Gastroesophageal sphincter (tissue), 4 donors: ENCODE measurements at places on chromosomes 13 and 19. TPM values are rescaled to one million over a fixed set of nuclear protein-coding genes. Genes with fewer than 3 reads are reported as not detected.

GRCh38 chr13:34672631-34673030, 269.4 kb upstream of the NBEA start:
- no peak for ATAC-seq

Gene ZNF225
- total RNA-seq, result 4.4 TPM

DNA sequence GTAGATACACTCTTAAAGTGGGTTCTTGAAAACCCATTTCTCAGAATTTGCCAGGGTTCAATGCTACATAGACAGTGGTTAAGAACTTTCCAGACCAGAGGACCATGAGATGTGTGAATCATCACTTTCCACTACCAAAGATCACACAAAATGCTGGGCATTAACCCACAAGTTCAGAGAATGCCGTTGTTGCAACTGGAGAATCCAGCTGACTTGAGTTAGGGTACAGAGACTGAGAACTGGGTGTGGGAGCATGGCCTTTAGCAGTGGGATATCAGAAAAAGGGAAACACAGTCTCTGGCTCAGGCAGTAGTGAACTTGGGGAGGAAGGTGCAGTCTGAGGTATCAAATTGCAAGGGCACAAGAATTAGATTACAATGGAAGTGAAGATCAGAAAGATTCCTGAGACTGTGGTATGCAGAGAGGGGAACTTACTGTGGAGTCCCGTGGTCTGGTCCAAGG, 51.5 kb upstream of the WDFY2 start:
- no peak for ATAC-seq

GRCh38 chr13:102862624-102863210, 16.9 kb downstream of the ERCC5 start:
- ATAC-seq, result no peak

- no peak for ATAC-seq
Measured at GRCh38 chr13:31369213-31369612, 169.4 kb downstream of the B3GLCT start.

GRCh38 chr19:5017235-5017634, 48.3 kb downstream of the KDM4B start:
- ATAC-seq, result no peak

Gene KLK6
- total RNA-seq, result 7.8 TPM

GRCh38 chr13:109779876-109780510, 6.4 kb downstream of the IRS2 start:
- ATAC-seq, result no peak

DNA sequence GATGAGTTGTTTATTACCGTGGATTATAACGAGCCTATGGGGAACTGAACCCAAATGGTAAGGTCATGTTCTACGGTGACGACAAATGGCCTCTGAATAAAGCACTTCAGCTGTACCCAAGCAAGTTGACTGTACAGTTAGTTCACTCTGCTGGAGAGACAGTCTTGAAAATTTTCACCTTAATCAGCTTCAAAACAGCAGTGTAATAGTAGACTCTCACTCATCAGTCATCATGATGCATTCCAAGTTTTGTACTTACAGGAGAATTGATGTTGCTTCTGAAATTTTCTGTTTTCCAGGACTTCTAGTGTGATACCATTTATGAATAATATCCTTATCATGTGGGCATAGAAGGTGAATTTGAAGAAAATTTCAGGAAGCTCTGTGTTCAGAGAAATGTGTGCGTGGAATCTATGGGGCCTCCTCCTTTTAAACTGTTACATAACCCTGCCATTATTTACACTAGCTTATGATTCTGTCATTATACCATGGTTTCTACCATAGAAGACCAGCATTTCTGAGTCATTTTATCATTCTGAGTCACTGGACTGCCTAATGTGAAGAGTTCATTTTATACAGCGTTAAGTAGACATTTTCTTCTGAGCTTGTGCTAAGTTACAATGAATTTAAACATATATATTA, 96.9 kb downstream of the WDFY2 start:
- ATAC-seq, result no peak

DNA sequence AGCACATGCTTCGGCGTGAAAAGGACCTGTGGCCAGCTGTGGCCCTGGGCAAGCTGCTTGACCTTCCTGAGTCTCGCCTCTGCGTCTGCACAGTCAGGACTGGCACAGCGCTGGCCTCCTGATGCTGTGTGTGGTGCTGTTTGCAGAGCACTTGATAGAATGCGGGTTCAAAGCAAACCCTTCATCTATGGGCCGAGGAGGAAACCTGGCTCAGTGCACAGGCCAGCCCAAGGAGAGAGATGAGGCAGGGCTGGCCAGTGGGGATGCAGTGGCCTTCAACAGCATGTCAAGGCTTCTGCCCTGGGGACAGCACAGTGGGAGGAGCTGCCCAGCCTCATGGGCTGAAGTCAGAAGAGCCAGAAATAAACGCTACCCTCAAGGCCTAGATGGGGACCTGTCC, 21.3 kb upstream of the VSTM2B start:
- ATAC-seq, result no peak

- ATAC-seq, result peak; percentile 93
Measured at GRCh38 chr13:97221989-97222700, at the start of gene MBNL2. TSS of gene MBNL2 (plus strand) at chr13:97222333. CDS start at chr13:97276236, 53,903 bp downstream.

- no peak for ATAC-seq
Measured at GRCh38 chr13:58300974-58301681, 669.6 kb downstream of the PCDH17 start.

DNA sequence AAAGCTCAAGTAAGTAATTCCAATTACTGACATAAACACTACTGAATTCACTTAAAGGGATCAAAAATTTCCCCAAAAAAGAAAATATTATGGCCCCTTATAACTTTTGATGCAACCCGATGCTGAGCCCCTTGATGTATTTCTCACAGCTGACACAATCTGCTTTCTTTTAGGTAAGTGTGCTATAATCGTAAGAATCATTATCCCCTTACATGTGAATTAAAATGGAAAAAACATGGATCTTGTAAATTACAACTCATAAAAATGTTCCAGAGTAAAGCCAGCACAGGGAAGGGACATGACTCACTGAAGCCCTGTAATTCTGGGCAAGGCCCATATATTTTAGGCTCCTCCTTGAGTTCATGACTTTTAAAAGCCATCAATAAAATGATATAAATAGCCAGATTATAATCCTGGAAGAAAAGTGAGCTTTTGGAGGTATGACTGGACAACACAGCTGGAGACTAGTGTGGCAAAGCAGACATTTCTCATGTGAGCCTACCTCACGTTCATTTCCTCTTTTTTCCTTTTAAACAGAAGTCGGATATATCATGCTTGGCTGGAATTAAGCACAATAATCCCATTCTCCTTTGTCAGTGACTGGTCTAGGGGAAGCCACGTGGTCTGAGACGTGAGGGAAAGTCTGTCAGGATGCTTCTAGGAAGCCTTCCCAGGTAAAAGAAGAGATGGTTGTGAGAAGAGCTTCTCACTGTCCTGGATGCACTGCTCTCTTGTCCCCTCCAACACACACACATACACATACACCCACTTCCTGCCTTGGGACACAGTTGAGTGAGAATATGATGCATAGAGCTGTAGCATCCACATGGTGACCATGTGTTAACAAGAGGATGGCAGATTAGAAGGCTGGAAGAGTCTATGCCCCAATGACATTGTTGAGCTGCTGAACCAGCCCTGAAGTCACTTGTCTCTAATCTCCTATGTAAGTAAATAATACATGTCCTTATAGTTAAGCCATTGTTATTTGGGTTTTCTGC, 165.4 kb downstream of the RGCC start:
- peak; percentile 94 for ATAC-seq

DNA sequence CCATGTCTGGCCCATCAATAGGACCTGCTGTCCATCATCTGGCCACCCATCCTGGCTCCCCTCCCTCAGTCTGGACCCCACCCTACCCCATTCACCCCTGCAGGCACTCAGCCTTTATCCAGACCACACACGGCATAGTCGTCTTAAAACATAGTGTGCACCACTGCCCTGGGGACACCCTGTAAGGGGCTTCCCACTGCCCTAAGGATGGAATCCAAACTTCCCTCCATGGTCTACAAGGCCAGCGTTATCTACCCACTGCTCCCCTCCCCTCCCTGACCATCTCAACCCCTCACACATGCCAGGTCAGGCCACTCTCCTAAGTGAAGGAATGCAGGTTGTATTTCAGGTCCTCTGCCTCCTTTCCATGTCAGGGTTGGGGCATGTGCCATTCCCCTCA, 352.7 kb upstream of the ZNF507 start:
- ATAC-seq, result no peak

Gene SRRM5
- not detected for total RNA-seq

DNA sequence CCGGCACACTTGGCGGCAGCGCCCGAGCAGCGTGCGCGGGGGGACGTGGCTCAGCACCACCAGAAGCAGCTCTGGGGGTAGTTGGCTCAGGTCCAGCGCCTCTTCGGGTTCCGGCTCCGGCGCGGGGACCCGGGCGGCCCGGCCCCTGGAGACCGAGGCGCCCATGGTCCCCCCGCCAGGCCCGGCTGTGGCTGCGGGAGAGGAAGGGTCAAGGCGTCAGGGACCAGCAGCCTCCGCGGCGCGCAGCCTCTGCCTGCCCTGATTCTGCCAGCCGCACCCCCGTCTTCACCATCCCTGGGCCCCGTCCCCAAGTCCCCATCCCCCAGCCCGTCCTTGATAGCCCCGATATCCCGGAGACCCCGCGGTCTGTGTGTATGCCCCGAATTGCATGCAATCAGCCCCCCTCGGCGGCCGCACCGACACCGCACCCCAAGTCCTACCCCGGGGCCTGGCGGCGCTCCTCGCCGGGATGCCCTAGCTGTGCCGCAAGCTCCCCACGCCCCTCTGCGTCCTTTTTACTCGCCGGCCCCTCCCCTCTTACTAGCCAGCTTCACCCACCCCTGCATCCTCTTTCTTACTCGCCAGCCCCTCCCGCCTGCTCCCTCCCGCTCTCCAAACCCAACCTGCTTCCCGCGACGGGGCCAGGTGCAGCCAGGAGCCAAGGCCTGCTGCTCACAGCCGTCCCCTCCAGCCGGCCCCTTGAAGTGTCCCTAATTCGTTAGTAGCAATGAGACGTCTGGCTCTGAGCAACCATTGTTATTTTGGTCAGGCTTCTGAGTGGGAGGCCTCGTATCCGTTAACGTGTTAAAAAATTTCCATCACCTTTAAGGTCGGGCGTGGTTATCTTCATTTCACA, at the start of gene FBXO27:
FBXO27 (minus strand) TSS at position 487 of the 856 bp plus-strand sequence; CDS start at position 165, 322 bp downstream.
- ATAC-seq, result peak; percentile 27

- no peak for ATAC-seq
Measured at GRCh38 chr13:112248862-112249592, 127.1 kb upstream of the SPACA7 start.

DNA sequence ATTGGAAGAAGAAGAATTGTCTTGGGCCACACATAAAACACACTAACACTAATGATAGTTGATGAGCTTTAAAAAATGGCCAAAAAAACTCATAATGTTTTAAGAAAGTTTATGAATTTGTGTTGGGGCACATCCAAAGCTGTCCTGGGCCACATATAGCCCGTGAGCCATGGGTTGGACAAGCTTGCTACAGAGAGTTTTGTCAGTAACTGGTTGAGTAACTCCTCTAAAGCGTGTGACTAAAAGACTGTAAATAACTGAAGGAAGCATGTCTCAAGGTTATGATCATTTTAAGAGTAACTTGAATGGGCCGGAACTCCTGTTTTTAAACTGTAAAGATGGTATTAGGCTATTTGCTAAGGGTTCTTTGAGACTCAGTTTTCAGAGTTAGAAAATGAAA, 118.0 kb downstream of the KL start:
- no peak for ATAC-seq

Gene RLN3
- not detected for total RNA-seq

- no peak for ATAC-seq
Measured at GRCh38 chr19:2239173-2239572, 2.5 kb downstream of the SF3A2 start.

DNA sequence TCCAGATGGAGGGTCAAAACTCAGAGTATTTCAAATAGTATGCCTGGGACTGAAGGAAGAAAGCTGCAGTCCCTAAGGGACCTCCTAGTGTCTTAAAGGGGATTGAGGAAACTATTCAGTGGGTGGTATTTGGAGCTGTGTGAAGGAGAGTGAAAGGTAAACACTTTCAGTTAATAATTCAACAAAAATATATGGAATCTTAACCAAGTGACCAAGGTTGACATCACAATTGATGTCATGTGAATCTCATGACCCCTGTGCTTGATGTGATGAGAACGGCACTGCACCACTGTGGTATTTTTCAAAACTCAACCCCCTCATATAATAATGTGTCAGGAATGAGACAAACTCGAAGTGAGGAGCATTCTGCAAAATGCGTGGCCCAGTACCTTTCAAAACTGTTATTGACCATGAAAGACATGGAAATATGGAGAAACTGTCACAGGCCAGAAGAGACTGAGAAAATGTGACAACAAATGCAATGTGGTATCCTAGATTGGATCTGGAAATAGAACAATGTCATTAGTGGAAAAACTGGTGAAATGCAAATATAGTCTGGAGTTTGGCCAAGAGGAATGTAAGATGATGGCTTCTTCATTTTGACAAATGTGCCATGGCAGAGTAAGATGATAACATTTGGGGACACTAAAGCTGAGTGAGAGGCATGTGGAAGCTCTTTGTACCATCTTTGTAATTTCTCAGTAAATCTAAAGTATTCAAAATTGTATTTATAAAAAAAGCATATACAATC, 553.9 kb downstream of the RFC3 start:
- no peak for ATAC-seq

GRCh38 chr19:3981736-3982681, 3.3 kb downstream of the EEF2 start:
- no peak for ATAC-seq

DNA sequence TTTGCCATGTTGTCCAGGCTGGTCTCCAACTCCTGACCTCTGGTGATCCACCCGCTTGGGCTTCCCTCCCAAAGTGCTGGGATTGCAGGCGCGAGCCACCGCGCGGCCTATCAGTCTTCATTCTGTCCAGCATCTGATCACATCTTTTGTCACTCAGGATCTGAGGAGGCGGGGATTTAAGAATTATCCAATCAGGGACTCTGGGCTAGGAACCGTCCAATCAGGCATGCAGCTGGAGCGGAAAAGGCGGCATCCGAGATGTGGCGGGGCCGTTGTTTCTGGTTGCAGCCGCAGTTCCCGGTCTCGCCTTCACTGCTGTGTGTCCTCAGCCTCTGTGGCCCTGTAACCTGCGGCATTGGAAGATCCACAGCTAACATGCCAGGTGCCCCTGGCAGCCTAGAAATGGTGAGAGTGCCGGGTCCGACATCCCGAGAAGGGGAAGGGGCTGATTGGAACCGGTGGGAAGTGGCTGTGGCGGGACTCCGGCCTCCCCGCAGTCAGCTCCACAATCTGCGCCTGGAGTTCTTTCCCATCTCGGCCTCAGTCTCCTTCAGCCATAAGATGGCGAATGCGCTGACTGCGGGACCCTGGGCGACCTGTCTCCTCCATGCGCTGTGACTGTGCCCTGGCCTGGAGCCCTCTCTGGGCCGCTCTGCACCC, at the start of gene ZNF729:
ZNF729 (plus strand) TSS at position 291 of the 660 bp plus-strand sequence; CDS start at position 376, 85 bp downstream.
- no peak for ATAC-seq

- ATAC-seq, result no peak
Measured at GRCh38 chr19:23776507-23777205, 18.0 kb upstream of the ZNF681 start.

Gene ZNF763
- 8.1 TPM for total RNA-seq

DNA sequence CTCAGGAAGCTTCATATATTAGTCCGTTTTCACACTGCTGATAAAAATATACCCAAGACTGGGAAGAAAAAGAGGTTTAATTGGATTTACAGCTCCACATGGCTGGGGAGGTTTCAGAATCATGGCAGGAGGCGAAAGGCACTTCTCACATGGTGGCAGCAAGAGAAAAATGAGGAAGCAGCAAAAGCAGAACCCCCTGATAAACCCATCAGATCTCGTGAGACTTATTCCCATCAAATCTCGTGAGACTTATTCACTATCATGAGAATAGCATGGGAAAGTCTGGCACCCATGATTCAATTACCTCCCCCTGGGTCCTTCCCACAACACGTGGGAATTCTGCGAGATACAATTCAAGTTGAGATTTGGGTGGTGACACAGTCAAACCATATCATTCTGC, 23.1 kb downstream of the FLT3 start:
- no peak for ATAC-seq

GRCh38 chr19:21749090-21749489, 18.3 kb downstream of the ZNF100 start:
- no peak for ATAC-seq
